Activated CD4-positive, alpha-beta T cell treated with anti-CD3 and anti-CD28 coated beads for 4 hours (primary cell): ENCODE measurements at places on chromosomes 1 and 21.

- DNase-seq, result no peak
These were observed 375.7 kb upstream of the CAMK1G start for GRCh38 chr1:209207701-209208286.

DNA sequence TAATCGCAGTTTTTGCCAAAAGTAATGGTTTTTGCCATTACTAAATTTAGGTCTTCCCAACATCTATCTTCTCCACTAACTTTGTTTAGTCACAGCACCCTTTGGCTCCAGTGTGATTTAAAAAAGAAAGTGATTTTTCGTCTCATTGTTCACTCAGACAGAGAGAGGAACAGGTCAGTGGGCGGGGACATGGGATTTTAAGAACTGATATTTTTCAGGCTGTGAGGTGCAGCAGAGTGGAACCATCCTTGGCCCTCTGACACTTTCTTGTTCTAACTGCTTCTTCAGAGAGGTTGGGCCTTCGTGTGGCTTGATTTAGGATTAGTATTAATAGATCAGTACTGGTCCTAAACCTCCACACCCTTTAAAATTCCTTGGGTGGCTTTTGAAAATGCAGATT, 38.8 kb downstream of the CASQ2 start:
- DNase-seq, result no peak

GRCh38 chr21:35428001-35428320, 378.9 kb upstream of the RUNX1 start:
- DNase-seq, result no peak

DNA sequence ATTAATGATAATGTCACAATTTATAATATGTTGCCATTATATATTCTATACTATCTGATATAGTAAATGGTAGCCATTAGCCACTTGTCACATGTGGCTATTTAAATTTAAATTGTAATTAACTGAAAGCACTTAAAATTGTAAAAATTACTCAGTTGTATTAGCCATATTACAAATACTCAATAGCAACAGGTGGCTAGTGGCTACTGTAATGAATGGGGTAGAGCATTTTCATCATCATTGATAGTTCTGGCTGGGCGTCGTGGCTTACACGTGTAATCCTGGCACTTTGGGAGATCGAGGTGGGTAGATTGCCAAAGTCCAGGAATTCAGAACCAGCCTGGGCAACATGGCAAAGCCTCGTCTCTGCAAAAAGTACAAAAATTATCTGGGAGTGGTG, 16.5 kb downstream of the ZBTB37 start:
- DNase-seq, result no peak

DNA sequence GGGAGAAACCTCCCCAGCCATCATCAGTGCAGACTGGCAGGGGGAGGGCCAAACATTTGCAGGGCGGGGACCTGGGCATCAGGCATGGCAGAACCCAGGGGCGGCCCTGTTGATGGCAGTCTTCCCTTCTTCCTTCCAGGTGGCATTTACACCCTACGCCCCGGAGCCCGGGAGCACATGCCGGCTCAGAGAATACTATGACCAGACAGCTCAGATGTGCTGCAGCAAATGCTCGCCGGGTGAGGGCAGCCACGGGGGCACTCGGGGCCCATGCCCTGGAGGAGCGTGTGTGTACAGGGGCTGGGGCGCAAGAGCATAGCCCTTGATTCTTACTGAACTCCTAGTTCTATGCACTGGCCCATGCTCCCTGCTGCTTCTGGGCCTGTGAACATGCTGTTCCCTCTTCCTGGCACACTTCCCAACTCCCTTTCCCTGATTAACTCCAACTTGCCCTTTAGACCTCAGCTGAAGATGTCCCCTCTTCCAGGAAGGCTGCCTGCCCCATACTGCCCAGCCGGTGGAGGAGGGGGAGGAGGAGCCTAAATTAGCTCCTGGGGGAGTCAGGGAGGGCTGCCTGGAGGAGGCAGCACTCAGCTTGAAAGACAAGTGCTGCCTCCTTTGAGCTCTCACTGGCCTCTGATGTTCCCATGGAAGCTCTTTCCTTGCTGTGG, 22.0 kb downstream of the TNFRSF1B start:
- no peak for DNase-seq

GRCh38 chr1:42381280-42381673, 685 bp downstream of the RIMKLA start:
- DNase-seq, result no peak

DNA sequence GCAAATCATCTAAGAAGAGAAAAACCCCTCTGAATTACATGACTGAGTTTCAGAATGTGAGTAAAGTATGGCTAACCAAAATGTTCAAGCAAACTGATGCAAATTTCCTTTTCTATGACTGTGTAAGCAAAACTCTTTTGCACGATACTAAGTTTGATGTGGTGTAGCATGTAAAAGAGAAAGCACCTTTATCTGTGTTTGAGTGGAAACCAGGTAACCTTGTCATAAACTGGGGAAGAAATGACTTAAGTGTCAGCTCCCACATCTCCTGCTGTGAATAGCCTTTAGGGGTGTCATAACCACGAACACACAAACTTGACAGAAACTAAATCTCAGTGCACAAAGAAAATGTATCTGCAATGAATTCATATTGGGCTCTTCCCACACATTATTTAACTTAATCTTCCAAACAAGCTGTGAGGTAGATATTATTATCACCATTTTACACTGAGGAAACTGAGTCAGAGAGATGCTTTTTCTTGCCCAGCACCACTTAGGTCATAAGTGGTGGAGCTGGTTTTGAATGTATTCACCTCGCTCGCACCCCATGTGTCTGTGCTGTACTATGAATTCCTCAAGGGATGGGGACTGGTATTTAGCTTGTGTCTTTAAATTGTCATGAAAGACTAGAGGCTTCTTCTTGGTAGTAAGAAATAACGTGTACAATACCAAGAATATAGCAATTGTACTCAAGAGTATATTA, 32.9 kb upstream of the IL12RB2 start:
- no peak for DNase-seq

- DNase-seq, result no peak
These were observed 27.7 kb downstream of the EPS15 start for GRCh38 chr1:51491166-51491981.

- DNase-seq, result no peak
These were observed 59.3 kb downstream of the SH3BGR start for GRCh38 chr21:39511102-39511501.

DNA sequence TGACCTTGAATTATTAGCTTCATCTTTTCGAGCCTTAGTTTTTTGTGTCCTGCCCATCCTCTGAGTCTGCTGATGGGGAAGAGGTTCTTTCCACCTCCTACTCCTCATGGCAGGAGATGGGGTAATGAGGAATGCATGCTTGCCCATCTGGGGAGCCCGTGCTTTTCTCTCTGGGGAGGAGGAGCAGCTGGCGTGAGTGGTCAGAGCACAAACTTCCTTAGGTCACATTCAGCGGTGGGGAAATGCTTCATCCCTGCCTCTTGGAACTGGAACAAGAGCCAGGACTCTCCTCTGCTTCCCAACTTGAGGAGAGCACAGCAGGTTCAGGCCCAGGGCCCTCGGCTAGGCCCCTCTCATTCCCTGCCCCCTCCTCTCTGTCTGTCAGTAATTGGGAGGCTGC, 155.0 kb downstream of the PCNX2 start:
- DNase-seq, result no peak

DNA sequence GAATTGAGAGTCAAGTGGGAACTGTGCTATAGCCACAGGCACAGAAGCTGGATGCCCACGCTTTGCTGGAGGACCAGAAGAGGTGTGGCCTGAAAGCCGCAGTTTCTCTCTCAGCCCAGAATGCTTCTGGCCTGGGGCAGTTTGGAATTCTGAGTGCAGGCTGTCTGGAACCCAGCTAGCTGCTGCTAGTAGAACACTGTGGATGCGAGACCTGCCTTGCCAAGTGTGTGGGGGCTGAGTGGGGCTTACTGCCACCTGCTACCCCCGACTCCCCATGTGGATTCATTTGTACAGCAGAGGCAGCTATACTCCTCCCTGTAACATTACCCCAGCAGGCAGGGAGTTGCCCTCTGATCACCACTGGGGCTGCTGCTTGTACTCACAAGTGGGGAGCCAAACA, 12.2 kb downstream of the ADAMTS1 start:
- DNase-seq, result no peak

- no peak for DNase-seq
These were observed 13.1 kb downstream of the FGGY start for GRCh38 chr1:59309795-59310548.

GRCh38 chr1:94027721-94028515, 93.0 kb downstream of the ABCA4 start:
- DNase-seq, result no peak

DNA sequence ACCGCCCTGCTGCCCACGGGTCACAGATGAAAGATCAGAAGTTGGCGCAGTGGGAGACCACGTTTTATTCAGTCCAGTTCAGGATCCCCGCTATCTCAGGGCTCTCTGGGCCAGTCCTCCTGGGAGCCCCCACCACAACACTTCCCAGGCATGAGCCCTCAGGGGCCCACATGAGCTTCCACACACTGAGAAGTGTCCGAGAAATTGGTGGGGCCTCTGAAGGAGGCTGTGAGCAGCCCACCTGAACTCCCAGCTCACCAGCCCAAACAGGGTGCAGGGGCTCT, 12.1 kb downstream of the TRIM46 start:
- no peak for DNase-seq

- no peak for DNase-seq
These were observed 93.8 kb upstream of the RUNX3 start for GRCh38 chr1:25023826-25024225.

DNA sequence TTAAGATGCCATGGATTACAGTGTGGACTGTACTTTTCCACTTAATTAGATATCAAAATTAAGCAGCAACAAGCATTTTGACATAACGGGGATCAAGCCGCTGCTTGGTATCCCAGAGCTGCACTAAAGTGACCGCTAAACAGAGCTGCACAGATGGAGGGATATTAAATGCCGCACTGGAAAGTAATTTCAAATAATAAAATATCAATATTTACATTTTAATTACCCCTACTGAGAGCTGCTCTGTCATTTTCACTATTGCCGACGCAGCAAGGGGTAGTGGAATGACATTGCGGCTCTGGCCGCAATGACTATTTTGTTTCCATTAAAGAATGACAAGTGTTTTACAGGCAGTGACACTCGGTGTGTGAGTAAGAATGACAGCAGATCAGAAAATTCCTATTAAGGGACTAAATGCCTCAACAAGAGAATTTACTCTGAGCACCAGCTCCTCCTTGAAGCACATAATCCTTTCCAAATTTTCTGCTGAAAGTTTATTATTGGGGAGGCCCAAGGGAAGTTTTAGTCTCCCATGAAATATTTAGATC, 109.1 kb upstream of the USH2A start:
- DNase-seq, result no peak

DNA sequence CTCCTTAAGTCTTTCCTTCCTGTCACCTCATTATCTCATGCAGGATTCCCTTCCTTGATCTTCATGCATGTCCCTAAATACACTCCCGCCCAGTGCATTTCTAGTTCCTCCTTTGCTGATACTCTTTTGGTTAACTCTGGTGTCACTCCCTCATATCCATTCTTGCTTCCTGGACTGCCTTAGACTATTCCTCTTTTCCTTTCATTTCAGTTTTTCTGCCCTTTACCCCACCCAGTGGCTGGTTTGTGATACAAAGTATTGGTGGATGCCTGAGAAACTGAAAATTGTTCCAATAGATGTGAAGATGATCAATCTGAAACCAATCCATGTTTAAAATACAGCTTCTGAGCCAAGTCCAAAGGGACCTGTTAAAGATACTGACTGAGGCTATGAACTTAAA, 553.8 kb upstream of the CAMK1G start:
- DNase-seq, result no peak

- DNase-seq, result no peak
These were observed 53.1 kb downstream of the VANGL2 start for GRCh38 chr1:160453443-160453842.

DNA sequence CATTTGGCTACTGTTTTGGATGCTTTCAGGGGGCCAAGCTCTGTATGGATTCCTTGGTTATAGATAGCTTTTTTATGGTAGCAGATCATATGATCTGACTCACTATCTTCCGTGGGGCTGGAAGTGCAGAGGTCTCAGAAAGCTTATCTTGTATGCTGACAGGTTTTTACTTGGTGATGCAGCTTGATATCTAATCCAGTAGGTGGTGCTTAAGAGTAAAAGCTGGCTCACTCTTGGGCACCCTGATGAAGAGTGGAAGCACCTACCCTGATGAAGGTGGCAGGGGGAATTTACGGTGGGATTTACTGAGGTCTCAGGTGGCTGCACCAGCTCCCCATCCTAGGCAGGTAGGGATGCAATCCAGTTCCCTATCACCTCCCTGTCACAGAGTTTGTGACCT, 151.2 kb downstream of the PTBP2 start:
- DNase-seq, result no peak

DNA sequence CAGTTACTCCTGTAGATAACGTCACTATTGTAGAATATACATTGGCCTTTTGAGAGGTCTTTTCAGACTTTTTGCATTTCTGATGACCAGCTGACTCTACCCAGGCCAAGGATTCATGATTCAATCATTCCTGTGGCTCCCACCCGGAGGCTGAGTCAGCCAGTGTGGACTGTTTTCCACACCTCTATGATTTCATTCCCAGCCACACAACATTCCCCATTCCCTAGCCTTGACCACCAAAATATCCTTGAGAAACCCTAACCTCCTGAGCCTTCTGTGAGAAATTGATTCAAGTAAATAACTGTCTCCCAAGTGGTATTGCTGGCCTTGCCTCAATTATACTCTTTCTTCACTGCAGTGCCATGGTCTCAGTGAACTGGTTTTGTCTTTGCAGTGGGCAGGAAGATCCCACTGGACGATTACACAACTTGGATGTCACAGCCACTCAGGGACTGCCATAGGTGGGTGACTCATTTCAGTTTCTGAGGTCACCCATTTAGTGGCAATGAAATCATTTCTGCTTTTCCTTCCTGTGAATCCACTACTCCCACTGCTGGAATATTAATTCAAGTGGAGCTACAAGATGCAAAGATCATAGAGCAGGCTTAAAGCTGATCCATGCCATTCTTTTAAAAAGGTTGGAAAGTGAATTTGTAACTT, 518.6 kb upstream of the ZP4 start:
- no peak for DNase-seq

DNA sequence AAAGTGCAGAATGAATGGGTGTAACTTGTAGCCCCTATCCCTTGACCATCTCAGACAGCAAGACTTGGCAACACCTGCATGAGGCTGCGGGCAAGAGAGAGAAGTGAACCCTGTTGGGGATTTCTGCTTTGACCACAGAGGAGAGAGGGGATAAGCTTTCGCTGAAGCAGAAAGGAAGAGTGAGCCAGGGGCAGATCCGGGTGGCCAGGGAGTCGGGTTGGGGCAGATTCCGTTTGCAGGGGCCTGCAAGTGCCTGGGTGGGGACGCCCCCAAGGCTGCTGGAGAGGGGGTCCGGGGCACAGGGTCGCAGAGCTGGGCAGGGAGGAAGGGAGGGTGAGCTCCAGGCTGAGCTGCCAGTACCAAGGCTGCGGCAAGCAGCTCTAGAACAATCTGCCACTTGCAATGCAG, 25.3 kb upstream of the PIK3CD start:
- DNase-seq, result no peak

DNA sequence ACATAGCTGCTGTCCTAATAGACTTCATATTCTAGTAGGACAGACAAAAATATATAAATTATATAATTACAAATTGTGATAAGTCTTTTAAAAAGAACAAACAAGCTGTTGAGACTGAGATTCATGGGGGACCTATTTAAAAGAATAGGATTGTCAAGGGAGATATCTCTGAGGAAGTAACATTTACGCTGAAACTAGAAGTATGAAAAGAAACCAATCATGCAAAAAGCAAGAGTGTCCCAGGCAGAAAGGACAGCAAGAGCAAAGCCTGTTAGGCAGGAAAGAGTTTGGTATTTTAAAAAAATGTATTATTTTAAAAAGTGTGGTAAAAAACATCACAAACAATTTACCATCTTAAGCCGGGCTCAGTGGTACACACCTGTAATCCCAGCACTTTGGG, 9.1 kb upstream of the METTL13 start:
- no peak for DNase-seq

GRCh38 chr1:179529482-179530195, 46.1 kb downstream of the NPHS2 start:
- no peak for DNase-seq
